Esophagus mucosa (tissue), 1 donor: ENCODE measurements at places on chromosomes 3 and 15. TPM values are rescaled to one million over a fixed set of nuclear protein-coding genes. Genes with fewer than 3 reads are reported as not detected.
A peak's percentile ranks its signal among the peaks of the same experiment; 100 is the strongest.

Gene FES
- total RNA-seq = 3.8 TPM

Gene PROK2
- not detected for total RNA-seq

DNA sequence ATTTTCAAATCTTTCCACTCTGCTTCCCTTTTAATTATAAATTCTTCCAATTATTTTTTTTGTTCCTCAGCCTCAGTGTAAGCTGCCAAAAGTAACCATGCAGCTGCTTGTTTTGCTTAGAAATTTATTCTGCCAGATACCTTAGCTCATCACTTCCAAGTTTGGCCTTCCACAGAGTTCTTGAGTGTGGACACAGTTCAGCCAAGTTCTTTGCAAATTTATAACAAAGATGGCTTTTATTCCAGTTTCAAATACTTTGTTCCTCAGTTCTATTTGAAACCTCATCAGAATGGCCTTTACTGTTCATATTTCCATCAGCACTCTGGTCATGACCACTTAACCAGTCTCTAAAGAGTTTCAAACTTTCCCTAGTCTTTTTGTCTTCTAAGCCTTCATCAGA lies 10.3 kb downstream of the RTP1 start:
- ATAC-seq = no peak

- ATAC-seq = no peak
Observed at GRCh38 chr3:58074116-58074715, 66.0 kb downstream of the FLNB start.

GRCh38 chr3:95088464-95088863 lies 1025.6 kb downstream of the NSUN3 start:
- no peak for ATAC-seq

DNA sequence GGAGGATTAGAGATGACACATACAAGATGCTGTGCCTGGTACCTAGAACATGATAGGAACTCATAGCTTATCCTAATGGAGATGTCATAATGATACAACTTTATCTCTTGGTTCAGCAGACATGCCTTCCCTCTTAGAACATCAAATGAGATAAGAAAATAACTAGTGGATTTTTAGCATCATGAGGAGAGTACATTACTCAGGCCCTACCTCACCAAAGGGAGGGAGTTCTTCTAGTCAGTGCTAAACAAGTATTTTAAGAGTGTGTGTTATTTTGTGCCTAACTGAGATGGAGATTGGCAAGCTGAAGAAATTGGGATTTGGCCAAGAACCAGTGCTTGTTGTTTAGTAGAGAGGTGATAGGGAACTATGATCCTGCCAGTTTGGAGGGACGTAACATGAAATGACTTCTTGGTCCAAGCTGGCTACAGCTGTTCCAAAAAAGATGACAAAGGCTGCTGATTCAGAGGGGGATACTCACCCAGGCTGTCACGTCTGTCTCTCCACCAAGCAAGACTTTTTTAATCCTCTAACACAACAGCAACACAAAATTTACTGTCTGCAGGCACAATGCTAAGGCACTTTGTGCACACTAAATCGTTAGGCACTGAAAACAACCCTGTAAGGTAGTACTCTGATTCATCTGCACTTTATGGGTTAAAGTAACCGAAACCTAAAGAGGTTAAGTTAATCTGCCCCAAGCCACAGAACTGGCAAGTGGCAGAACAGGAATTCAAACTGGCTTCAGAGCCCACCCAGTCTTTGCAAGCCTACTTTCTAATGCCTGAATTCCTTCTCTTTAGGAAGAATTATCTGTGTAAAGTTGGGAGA lies 126.5 kb downstream of the CMSS1 start:
- peak; percentile 23 for ATAC-seq

- ATAC-seq = peak; percentile 99
Observed at GRCh38 chr3:113696658-113697499, 437 bp upstream of the USF3 start.

DNA sequence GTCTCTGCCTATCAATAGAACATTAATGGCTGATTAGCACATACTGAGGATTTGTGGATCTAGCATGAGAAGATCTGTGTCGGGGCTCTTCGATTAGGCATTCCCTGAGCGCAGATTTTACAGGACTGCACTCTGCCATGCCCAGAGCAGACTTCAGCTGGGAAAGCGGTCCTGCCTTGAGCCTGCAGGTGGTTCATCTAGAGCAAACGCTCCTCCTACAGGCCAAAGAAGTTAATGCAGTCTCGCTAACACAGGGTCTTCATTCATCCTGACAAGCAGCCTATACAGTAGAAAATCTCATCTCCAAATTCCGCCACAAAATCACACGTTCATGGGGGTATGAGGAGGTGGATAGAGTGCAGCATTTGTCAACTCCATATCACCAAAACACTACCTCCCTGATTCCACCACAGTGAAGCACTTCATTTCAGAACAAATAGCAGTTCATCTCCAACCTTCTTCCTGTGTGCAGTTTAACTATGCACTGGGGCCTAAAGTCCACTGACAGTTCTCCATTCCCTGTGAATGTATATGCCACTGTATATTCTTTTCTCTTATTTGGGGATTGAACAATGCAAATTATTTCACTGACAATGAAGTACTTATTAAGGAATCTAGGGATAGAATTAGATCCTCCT lies 405.8 kb downstream of the IGSF11 start:
- ATAC-seq = peak; percentile 79

DNA sequence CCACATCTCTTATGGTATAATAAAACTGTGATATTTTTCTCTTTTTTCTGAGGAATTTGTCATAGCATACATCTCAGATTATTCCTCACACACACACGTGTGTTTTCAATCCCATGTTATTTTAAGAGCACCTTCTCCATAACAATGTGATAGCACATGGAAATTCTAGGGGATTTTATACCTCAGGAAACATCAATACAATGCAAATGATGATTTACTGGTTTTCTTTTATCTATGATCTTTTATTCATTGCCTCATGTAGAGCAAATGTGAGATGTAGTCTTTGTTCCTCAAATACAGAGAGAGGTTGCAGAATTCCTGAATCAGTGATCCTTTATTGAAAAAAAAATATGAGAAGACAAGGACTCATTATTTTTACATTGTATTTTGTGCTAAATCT lies 128.3 kb upstream of the ROBO1 start:
- ATAC-seq = no peak

DNA sequence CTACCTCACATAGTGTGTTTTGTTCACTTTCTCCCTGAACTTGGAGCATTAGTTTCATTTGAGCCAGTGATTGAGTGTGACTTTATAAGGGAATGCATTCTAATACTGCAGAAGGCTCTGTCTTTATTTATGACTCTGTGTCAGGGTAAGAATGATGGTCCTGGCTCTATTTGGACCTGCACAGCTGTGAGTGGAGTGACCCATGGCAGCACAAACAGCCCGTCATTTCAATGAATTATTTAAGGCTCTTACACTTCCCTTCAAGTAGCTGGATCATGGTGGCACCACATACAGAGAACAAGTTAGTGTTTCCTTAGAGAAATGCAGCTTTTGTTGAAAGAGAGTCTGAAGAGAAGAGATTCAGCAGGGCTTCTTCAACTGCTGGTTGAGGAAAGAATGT lies 16.4 kb downstream of the TMEM108 start:
- no peak for ATAC-seq

- no peak for ATAC-seq
Observed at GRCh38 chr15:44261007-44261706, 27.4 kb upstream of the GOLM2 start.

DNA sequence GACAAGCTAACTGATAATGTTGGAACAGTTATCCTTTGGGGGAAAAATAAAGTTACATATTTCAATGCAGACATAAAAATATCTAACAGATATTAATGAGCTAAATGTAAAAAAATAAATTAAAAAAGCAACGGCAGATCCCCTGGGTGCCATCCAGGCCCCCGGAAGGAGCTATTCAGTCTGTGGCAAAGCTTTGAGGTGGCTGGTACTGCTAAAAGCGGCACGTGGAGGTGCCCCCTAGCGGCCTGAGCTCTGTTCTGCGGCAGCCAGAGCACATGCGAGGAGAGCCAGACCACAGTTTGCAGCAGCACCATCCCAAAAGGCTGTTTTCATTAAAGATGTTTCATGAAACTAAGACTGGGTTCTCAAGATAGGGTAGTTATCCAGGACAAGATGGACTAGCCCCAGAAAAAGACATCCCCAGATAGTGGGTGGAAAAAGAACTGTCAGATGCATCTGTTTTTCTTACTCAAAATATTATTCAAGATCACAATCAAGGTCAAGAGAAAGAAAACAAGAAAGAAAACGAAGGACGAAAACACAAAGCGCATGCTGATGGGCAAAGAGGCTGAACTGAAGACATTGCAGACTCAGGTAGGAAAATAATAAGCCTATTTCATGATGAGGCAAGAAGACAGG lies 18.7 kb downstream of the AP3S2 start:
- peak; percentile 91 for ATAC-seq

DNA sequence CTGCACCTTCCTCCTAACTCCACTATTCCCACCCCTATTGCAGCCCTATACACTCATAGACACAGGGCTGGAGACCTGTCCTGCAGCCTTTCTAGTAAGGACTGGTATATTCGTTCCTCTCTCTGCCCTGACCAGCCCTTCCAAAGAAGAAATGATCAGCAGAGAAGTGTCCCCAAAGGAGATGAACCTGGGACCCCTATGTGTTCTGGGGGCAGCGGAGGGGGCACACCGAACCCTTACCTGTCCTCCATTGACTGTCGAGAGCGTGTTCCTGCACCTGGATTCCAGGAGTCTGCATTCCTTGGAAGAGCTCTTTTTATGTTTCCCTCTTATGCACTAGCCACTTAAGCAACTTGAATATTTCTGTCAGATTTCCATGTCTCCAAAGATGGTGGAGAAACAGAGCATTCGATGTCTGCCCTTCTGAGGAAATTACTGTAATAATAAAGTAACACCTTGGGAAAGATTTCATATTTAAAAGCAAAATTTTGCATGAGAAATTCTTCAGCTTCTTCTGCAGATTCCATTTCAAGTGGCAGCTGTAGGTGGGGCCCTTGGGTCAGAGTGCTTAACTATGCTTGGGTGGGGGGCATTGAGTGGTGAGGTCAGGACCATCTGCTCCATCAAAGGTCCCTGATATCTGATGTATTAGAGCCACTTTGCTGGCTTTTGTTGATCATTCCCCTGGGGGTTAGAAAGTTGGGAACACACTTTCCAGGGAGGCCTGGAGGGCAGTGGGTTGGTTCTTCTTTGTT lies 6.3 kb downstream of the EPHB1 start:
- no peak for ATAC-seq

Gene LDHAL6B
- not detected for total RNA-seq

- ATAC-seq = no peak
Observed at GRCh38 chr3:10529809-10530208, 24.4 kb upstream of the ATP2B2 start.

Gene DNASE1L3
- total RNA-seq = 2.7 TPM

Gene MBD4
- total RNA-seq = 20.8 TPM

DNA sequence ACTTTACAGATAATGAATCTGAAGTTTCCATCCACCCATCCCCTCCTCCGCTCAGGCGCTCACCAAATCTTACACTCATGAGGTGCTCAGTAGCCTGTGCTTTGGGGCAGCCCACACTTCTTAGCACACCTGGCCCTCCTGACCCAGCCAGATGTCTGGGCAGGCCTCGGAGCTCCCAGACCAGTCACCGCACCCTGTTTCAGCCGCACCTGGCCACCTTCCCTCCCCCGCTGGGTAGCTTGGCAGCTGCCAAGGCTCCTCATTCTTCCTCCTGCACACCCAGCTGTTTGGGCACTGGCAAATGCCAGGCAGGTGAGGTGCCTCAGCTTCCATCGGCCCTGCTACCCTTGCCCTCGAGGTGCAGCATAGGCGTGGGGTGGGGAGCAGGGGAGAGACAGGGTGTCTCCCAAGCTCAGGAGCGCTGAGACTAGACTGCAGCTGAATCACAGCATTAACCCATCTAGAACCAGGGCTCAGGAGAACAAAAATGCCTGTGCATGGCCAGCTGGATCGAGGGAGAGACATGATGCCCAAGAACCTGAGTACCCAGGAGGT lies 45.8 kb downstream of the CDC25A start:
- peak; percentile 90 for ATAC-seq
